ENCODE measurements at places on chromosomes 1 and 21. TPM values are rescaled to one million over a fixed set of nuclear protein-coding genes. Genes with fewer than 3 reads are reported as not detected.

- no peak for DNase-seq
- H3K4me1 ChIP-seq: no peaks in the 10 kb centered on the region
- H3K27ac ChIP-seq: no peak overlapping the region
- no peaks in the 10 kb centered on the region for H3K36me3 ChIP-seq
- no peak overlapping the region for H3K4me3 ChIP-seq
Measured at GRCh38 chr21:45251635-45252447, 35.9 kb downstream of the POFUT2 start.

DNA sequence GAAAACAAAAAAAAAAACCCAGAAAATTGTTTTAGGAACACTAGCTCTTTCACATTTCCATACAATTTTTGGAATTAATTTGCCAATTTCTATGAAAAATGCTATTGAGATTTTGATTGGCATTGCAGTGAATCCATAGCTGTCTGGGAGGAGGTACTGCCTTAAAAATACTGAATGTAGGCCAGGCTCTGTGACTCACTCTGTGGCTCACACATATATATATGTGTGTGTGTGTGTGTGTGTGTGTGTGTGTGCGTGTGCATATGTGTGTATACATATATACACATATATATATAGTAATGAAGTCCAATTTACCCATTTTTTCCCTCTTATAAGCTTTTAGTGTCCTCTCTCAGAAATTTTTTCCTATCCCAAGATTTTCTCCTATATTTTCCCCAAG lies 214.2 kb upstream of the DMRTA2 start:
- DNase-seq: no peak
- H3K4me1 ChIP-seq: no peaks in the 10 kb centered on the region
- H3K27ac ChIP-seq: no peak overlapping the region
- no peak overlapping the region for H3K4me3 ChIP-seq
- no peaks in the 10 kb centered on the region for H3K36me3 ChIP-seq
- H3K27me3 ChIP-seq: no peaks in the 10 kb centered on the region

Gene CYYR1
- 13.3 TPM for total RNA-seq

Gene CD1D
- total RNA-seq: 3.1 TPM

- no peak overlapping the region for H3K27ac ChIP-seq
- H3K4me3 ChIP-seq: no peak overlapping the region
- H3K36me3 ChIP-seq: no peaks in the 10 kb centered on the region
- DNase-seq: no peak
Measured at GRCh38 chr1:98253145-98253544, 332.3 kb upstream of the DPYD start.

GRCh38 chr1:99217599-99217998 lies 46.7 kb upstream of the PLPPR4 start:
- H3K4me1 ChIP-seq: no peaks in the 10 kb centered on the region
- no peaks in the 10 kb centered on the region for H3K36me3 ChIP-seq
- no peak overlapping the region for H3K27ac ChIP-seq
- DNase-seq: no peak

DNA sequence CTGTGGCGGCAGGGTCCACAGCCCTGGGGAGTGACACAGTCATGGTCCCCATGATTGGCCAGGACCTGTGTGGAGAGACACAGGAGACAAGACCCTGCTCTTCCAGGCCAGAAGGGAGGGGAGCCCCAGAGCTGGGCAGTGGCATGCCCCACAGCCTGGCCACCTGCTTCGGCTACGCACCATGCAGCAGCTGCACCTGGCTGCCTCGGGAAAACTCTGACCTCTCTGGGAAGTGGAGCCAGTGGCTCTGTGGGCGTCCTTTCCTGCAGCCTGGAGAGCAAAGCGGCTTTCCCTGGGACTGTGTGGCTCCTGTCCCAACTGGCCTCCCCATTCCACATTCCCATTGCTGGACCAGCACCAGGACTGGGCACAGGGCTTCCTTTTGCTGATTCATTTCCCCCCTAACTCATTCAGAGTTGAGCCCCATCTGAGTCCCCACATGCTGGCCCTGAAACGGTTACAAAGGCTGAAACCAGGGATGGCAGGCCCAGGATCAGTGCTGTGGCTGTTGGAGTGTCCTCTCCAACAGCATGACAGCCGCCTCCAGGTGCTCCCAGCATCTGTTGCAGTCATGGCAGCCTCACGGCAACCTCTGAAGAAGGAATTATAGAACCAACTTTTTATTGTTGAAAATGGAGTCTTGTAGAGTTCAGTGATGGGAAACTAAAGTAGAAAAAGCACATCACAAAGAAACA lies 15.0 kb downstream of the OXCT2 start:
- H3K4me1 ChIP-seq: no peaks in the 10 kb centered on the region
- H3K27ac ChIP-seq: no peak overlapping the region
- no peak for DNase-seq
- no peaks in the 10 kb centered on the region for H3K27me3 ChIP-seq

Gene KCNQ4
- 3.1 TPM for total RNA-seq

GRCh38 chr1:64948905-64949833 lies 17.2 kb downstream of the JAK1 start:
- no peak for DNase-seq
- H3K4me1 ChIP-seq: no peaks in the 10 kb centered on the region
- no peaks in the 10 kb centered on the region for H3K36me3 ChIP-seq
- no peak overlapping the region for H3K4me3 ChIP-seq
- H3K27ac ChIP-seq: no peak overlapping the region

Gene LIN9
- total RNA-seq: 3.9 TPM

- H3K27ac ChIP-seq: no peak overlapping the region
- peak; percentile 8 for DNase-seq
- no peak overlapping the region for H3K4me3 ChIP-seq
- no peaks in the 10 kb centered on the region for H3K27me3 ChIP-seq
- no peaks in the 10 kb centered on the region for H3K36me3 ChIP-seq
Measured at GRCh38 chr1:247681288-247681897, 1.9 kb upstream of the OR13G1 start.

DNA sequence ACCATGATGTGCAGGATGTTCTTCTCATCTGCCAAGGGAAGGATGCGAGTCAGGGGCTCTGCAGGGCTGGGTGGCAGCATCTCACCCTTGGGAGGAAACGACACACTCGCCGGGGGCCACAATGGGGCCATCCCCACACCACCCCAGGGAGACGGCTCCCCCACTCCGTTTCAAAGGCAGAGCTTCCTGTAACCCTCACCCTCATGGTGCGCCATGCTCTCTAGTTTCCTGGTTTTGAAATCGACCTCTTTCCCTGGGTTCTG lies 20.2 kb downstream of the RIPK4 start:
- peaks cover 5% of the 10 kb centered on the region for H3K4me1 ChIP-seq
- H3K27ac ChIP-seq: no peak overlapping the region
- H3K36me3 ChIP-seq: no peaks in the 10 kb centered on the region
- no peak overlapping the region for H3K4me3 ChIP-seq

GRCh38 chr1:24324903-24325302 lies 5.7 kb downstream of the GRHL3 start:
- DNase-seq: no peak
- no peak overlapping the region for H3K27ac ChIP-seq
- H3K36me3 ChIP-seq: no peaks in the 10 kb centered on the region
- H3K4me3 ChIP-seq: no peak overlapping the region
- no peaks in the 10 kb centered on the region for H3K27me3 ChIP-seq
- H3K4me1 ChIP-seq: peaks cover 5% of the 10 kb centered on the region

Data from prostate gland (tissue), 2 donors.